Kidney epithelial cell (primary cell): ENCODE measurements at places on chromosomes 6 and 20. TPM values are rescaled to one million over a fixed set of nuclear protein-coding genes. Genes with fewer than 3 reads are reported as not detected.

C6orf89 gene
- total RNA-seq: 31.4 and 42.5 TPM in 2 replicates

PSMB9 gene
- 23.0 and 24.6 TPM in 2 replicates for total RNA-seq

MCCD1 gene
- total RNA-seq: not detected in 2 replicates

GRCh38 chr6:36916126-36916525 is 30.4 kb downstream of the C6orf89 start:
- DNase-seq: no peak

SCGN gene
- total RNA-seq: not detected in 2 replicates

GRCh38 chr6:161319231-161319630 is 45.4 kb upstream of the AGPAT4 start:
- DNase-seq: no peak
